Right atrium auricular region (tissue), 2 donors: ENCODE measurements at places on chromosomes 2 and 18. TPM values are rescaled to one million over a fixed set of nuclear protein-coding genes. Genes with fewer than 3 reads are reported as not detected.

TXNDC9 gene
- 21.4 TPM for total RNA-seq

DNA sequence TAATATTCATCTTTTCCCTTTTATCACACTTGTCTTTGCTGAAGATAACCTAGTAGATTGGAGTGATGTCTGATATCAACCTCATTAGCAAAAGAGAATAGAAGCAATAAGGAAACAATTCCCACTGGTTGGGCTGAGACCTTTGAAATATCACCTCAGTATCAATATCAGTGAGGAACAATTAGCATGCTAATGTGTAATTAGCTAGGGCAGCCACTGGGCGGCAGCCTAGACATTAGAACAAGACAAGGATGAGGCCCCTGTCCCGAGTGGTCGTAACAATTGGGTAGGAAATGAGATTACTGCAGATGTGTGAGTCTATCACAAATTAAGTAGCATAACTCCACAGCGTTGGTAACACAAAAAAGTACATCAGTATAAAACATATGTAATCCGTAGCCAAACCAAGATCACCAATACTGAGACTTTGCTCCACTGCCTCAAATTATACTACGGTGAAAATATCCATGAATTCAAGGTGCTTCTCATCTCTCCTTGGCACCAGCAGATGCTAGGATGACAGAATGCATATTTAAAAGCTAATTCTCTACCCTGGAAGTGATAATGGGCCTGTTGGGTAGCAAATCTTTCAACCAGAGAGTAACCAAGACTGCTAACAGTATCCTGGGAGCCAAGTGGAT lies 99.1 kb downstream of the ALPK2 start:
- peak overlapping the region; percentile 20 for H3K27ac ChIP-seq
- H3K36me3 ChIP-seq = no peaks in the 10 kb centered on the region
- no peak for DNase-seq

- DNase-seq = no peak
- H3K27ac ChIP-seq = no peak overlapping the region
- H3K27me3 ChIP-seq = no peaks in the 10 kb centered on the region
- H3K36me3 ChIP-seq = no peaks in the 10 kb centered on the region
Measured at GRCh38 chr2:21069746-21070340, 26.0 kb upstream of the APOB start.

AQP12B gene
- total RNA-seq = not detected

ASXL3 gene
- total RNA-seq = 4.8 TPM

DNA sequence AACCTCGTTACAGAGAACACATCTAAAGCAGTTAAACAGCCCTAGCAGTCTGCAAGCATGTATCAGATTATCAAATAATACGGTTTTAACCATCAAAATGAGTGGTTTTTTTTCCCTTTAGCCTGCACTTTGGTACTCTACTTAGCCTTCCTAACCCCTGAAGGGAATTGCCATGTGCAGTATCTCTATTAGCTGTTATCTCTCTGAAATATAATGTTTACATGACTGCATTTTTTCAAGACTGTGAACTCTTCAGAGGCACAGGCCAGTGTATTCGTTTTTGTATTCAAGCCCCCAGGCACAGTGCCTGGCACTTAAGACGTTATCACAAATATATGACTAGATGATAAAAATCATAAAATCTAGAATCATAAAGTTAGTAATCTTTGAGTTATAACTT lies 509.5 kb downstream of the PARD3B start:
- H3K36me3 ChIP-seq = no peaks in the 10 kb centered on the region
- no peak overlapping the region for H3K27ac ChIP-seq
- no peak overlapping the region for H3K4me3 ChIP-seq
- H3K4me1 ChIP-seq = no peaks in the 10 kb centered on the region
- H3K27me3 ChIP-seq = no peaks in the 10 kb centered on the region

DNA sequence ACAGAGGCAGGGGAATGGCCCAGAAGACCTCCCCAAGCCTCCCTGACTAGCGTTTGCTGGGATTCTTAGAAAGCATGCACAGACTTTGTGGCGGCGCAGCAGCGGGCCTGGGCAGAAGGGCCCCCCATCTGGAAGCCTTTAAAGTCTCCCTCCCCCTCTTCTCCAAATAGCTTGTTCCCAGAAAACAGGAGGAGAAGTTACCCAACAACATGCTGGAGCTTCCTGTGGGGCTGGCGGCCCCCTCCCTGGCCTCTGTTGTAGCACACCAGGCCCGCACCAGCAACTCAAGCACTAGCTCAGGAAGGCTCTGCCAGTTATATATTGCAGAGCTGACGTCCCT lies 334.8 kb downstream of the DYSF start:
- DNase-seq = peak; percentile 43
- H3K4me1 ChIP-seq = no peaks in the 10 kb centered on the region
- H3K36me3 ChIP-seq = no peaks in the 10 kb centered on the region
- H3K27me3 ChIP-seq = no peaks in the 10 kb centered on the region
- H3K27ac ChIP-seq = no peak overlapping the region

DNA sequence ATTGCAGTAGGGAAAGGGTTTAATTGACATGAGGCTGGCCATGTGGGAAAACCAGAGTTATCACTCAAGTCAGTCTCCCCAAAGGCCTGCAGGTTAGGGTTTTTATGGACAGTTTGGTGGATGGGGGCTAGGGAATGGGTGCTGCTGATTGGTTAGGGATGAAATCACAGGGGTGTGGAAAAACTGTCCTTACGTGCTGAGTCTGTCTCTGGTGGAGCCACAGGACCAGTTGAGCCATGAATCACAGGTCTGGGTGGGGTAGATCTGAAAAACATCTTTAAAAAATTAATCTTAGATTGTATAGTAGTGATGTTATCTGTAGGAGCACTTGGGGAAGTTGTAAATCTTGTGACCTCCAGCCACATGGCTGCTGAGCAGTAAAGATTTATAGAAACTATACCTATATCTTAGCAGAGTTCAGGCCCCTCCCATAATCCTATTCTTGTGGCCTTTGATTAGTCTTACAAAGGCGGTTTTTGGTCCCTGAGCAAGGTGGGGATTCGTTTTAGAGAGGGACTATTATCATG lies 139.6 kb downstream of the COMMD1 start:
- H3K36me3 ChIP-seq = no peaks in the 10 kb centered on the region
- no peaks in the 10 kb centered on the region for H3K27me3 ChIP-seq
- no peak overlapping the region for H3K4me3 ChIP-seq
- no peak for DNase-seq
- no peak overlapping the region for H3K27ac ChIP-seq

FLACC1 gene
- 6.2 TPM for total RNA-seq

GRCh38 chr2:57881998-57882888 lies 164.4 kb upstream of the VRK2 start:
- H3K4me3 ChIP-seq = peak overlapping the region; percentile 1
- no peak overlapping the region for H3K27ac ChIP-seq
- H3K36me3 ChIP-seq = no peaks in the 10 kb centered on the region
- H3K27me3 ChIP-seq = no peaks in the 10 kb centered on the region
- no peak for DNase-seq
- H3K4me1 ChIP-seq = no peaks in the 10 kb centered on the region

DNA sequence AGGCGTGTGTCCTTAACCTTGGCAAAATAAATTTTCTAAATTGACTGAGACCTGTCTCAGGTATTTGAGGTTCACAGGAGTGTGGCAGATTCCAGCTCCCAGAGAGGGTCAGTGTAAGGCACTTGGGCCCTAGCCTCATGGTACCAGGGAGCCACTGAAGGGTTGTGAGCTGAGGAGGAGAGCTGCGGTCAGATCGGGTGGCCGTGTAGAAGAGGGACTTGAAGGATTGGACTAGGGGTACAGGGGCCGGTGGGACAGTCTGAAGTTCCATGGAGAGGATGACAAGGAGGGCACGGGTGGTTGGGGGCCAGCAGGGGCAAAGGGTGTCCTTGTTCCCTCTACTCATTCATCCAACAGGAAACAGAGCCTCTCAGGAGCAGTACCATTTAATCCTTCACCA lies 327.0 kb upstream of the HS6ST1 start:
- no peak overlapping the region for H3K4me3 ChIP-seq
- no peaks in the 10 kb centered on the region for H3K36me3 ChIP-seq
- no peaks in the 10 kb centered on the region for H3K27me3 ChIP-seq
- DNase-seq = peak; percentile 34

- no peaks in the 10 kb centered on the region for H3K36me3 ChIP-seq
- no peaks in the 10 kb centered on the region for H3K4me1 ChIP-seq
- no peaks in the 10 kb centered on the region for H3K27me3 ChIP-seq
Measured at GRCh38 chr2:230144355-230144754, 75.4 kb downstream of the SP110 start.

GRCh38 chr2:174014699-174015070 lies 49.5 kb upstream of the SP3 start:
- H3K27me3 ChIP-seq = no peaks in the 10 kb centered on the region
- no peak overlapping the region for H3K4me3 ChIP-seq
- no peaks in the 10 kb centered on the region for H3K36me3 ChIP-seq
- no peaks in the 10 kb centered on the region for H3K4me1 ChIP-seq

- H3K27ac ChIP-seq = no peak overlapping the region
- no peaks in the 10 kb centered on the region for H3K4me1 ChIP-seq
- no peak for DNase-seq
- no peaks in the 10 kb centered on the region for H3K36me3 ChIP-seq
- no peak overlapping the region for H3K4me3 ChIP-seq
Measured at GRCh38 chr2:142082368-142082767, 48.4 kb downstream of the LRP1B start.

HOXD12 gene
- not detected for total RNA-seq

- no peaks in the 10 kb centered on the region for H3K36me3 ChIP-seq
- no peak overlapping the region for H3K4me3 ChIP-seq
- no peak overlapping the region for H3K27ac ChIP-seq
Measured at GRCh38 chr2:150063432-150063889, 424.0 kb downstream of the RND3 start.

DNA sequence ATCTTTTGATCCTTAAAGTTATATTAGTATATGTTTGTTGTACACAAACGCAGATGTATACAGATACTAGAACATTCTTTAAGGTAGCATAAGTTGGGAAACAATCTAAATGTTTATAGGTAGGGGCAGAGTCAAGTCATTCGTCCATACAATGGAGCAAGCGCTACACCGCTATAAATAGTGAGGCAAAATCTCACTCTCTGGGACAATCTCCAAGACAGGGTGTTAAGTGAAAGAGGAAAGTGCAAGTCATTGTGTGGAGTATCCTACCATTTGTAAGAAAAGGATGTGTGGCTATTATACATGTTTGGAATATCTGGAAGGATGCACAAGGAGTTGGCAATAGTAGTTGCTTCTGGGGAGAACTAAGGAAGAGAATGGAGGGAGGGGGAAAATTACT lies 16.2 kb upstream of the FHL2 start:
- H3K4me1 ChIP-seq = peaks cover 11% of the 10 kb centered on the region
- no peaks in the 10 kb centered on the region for H3K36me3 ChIP-seq
- H3K4me3 ChIP-seq = no peak overlapping the region
- no peak overlapping the region for H3K27ac ChIP-seq

- no peaks in the 10 kb centered on the region for H3K36me3 ChIP-seq
- peaks cover 2% of the 10 kb centered on the region for H3K4me1 ChIP-seq
- H3K27me3 ChIP-seq = no peaks in the 10 kb centered on the region
- DNase-seq = no peak
- H3K4me3 ChIP-seq = no peak overlapping the region
Measured at GRCh38 chr2:222448748-222449181, 24.4 kb downstream of the SGPP2 start.

DNA sequence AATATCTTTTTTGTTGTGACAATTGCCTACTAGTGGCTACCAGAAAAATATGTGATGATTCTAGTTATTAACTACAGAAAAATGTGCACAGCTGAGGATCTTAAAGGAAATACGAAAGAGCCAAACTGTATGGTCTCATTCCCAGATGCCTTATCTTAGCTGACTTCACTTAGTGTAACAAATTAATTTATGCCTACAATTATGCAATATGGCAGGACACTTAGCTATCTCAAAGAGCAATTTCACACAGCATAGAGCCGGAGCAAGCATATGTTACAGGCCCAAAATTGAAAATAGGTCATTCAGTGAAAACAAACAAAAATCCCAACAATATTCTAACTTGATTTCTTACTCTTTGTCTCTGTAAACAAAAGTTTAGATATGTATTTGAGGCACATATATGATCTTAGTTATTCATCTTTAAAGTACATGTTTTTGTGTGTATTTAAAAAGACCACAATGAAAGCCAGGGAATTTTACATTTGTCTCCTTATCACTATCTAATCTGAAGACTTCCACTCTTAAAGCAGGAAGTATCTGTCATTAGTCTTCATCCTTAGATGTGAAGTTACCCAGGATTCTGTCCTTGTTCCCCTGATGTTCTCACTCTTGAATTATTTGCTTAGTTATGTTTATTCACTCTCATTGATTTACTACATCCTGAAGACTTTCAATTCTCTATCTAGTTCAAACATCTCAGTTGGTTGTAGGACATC lies 1579.0 kb upstream of the NXPH2 start:
- no peak overlapping the region for H3K4me3 ChIP-seq
- DNase-seq = no peak
- H3K4me1 ChIP-seq = no peaks in the 10 kb centered on the region
- no peaks in the 10 kb centered on the region for H3K36me3 ChIP-seq
- no peaks in the 10 kb centered on the region for H3K27me3 ChIP-seq
- no peak overlapping the region for H3K27ac ChIP-seq

DIS3L2 gene
- total RNA-seq = 19.6 TPM

- no peak overlapping the region for H3K4me3 ChIP-seq
- H3K4me1 ChIP-seq = no peaks in the 10 kb centered on the region
- H3K36me3 ChIP-seq = no peaks in the 10 kb centered on the region
- DNase-seq = no peak
- no peaks in the 10 kb centered on the region for H3K27me3 ChIP-seq
- H3K27ac ChIP-seq = no peak overlapping the region
Measured at GRCh38 chr18:939166-939565, 34.5 kb downstream of the ADCYAP1 start.

- H3K4me1 ChIP-seq = no peaks in the 10 kb centered on the region
- H3K36me3 ChIP-seq = no peaks in the 10 kb centered on the region
- H3K27me3 ChIP-seq = no peaks in the 10 kb centered on the region
- H3K27ac ChIP-seq = no peak overlapping the region
Measured at GRCh38 chr2:106841886-106842645, 43.9 kb downstream of the ST6GAL2 start.

- peaks cover 27% of the 10 kb centered on the region for H3K36me3 ChIP-seq
- no peak overlapping the region for H3K4me3 ChIP-seq
- no peaks in the 10 kb centered on the region for H3K4me1 ChIP-seq
- DNase-seq = no peak
- H3K27me3 ChIP-seq = no peaks in the 10 kb centered on the region
Measured at GRCh38 chr2:135600915-135601314, 69.6 kb downstream of the R3HDM1 start.

DNA sequence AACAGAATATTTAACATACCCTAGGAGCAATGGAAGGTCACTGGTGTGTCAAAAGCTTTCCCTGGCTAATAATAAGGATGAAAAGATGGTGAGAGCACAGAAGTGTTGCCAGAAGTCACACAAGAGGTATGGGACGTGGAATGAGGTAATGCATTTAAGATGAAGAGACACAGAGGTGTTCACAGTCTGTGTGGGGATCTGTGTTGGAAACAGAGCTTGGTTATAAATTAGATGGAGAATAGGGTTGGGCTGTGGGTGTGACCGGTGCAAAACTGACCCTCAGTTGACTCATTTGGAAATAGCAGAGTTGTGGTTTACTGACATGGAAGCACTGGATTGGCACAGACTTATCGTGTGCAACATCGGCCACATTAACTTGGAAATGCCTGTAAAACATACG lies 372.5 kb downstream of the SATB2 start:
- no peaks in the 10 kb centered on the region for H3K36me3 ChIP-seq
- H3K4me1 ChIP-seq = no peaks in the 10 kb centered on the region
- H3K27me3 ChIP-seq = no peaks in the 10 kb centered on the region
- no peak overlapping the region for H3K27ac ChIP-seq
- no peak for DNase-seq
